GM13976 (cell line): ENCODE measurements at places on chromosomes 3 and 15.

- DNase-seq, result no peak
Observed at GRCh38 chr3:70273492-70273891, 38.9 kb downstream of the MDFIC2 start.

DNA sequence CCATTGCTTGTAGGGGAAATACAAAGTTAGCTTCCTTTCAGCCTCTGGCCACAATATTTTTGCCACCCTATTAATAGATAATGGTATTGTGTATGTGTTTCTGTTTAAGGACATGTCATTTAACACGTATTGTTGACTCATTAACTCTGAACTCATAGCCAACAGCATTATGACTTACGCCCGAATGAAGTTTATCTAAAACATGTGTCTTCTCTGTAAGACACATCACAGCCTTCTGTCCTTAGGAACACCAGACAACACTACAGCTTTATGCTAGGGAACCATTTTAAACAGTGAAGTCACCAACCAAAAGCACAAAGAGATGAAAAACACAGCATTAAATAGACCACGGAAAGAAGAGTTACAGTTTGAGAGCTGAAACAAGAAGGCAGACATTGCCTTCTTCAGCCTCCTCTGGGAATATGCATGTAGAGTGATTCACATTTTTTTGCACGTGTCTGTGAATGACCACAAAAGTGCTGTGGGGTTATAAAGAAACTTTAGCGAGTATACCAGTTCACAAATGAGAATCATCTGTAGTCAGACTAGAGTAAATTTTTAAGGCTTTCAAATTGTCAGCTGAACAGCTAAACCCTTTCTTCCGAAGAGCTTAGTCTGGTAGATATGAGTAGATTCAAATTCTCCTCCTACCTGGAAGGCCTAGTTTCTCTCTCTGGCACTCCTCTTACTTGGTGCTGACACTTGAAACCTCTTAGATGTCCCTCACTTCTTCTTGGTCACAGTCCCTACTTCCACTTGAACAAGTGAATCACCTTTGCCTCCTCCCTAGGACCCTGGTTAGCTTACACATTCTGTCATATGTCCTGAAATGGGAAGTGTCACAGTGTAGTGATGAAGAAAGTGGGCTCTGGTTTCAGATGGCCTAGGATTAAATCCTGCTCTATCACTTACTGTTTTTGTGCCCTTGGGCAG is 32.2 kb downstream of the MCTP2 start:
- DNase-seq, result peak; percentile 11

GRCh38 chr3:12998648-12999047 is 74.6 kb downstream of the IQSEC1 start:
- DNase-seq, result no peak

- no peak for DNase-seq
Observed at GRCh38 chr15:60392986-60393790, 4.6 kb downstream of the ANXA2 start.
